ENCODE measurements at places on chromosomes 2 and 18. TPM values are rescaled to one million over a fixed set of nuclear protein-coding genes. Genes with fewer than 3 reads are reported as not detected.

DNA sequence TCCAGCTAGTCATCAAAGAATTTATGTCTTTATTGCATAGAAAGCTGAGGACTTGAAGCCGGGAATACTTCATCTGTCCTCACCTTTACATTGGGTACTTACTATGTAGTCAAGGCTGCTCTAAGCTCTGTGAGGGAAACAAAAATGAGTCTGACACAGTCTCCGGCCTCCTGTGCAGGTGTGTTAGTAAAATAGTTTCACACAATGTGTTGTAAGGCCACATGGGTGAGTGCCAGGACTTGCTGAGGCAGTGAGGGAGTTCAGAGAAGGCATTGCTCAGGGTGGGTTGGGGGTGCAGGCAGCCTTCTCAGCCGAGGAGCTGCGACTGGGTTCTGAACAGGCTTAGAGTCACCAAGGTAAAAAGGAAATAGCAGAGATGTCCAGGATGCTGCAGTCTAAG is 54.5 kb upstream of the SMAD2 start:
- DNase-seq = no peak

DNA sequence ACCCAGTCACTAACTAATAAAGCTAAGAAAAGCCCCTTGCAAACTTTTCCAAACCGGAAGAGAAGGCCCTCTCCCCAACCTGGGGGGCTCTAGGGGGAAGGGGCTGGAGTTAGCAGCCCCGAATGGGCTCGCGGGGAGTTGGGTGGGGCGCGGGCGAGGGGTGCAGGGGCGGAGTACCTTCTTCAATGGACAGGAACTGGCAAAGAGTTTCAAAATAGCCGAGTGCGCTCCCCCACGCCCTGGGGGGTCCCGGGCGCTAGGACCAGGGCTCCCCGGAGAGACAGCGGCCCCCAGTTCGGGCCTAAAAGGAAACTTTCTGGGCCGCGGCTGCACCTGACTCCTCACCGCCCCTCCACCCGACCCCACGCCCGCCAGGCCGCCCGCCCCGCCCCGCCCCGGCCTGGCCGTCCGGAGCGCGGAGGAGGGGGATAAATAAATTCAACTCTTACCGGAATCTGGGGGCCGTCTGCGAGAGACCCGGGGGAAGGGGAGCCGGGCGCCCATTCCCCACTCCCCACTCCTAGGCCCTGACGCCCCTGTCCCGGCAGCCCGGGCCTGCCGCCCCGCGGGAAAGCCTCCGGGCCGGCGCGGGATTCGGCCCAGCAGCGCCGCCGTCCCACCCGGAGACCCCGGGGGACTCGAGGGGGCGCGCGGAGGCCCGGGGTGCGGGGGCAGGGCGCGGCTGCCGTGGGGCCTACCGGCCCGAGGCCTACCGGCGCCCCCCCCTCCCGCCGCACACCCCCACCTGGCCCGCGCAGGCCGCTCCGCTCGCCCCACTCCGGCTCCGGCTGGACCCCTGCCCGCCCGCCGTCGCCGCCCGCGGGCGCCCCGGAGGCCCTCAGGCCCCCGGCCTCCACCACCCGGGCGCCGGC is 868 bp downstream of the INO80D start:
- DNase-seq = peak; percentile 23

GRCh38 chr2:237320801-237321560 is 93.0 kb downstream of the COL6A3 start:
- DNase-seq = no peak

DNA sequence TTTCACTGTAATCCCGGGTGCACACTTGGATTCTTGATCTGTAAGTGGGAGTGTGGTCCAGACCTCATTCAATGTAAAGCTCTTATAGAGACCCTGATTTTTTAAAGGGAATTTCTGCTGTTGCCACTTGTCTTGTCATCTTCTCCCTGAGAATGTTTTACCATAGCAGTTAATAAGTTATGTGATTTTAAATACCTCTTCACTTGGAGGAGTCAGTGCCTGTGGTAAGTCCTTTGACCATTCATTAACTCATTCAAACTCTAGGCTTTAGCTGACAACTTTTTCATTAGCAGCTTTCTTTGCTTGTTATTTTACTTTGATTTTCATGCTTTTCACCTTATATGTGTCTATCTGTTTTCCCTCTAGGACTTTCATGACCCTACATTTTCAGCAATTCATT is 51.3 kb downstream of the FMNL2 start:
- DNase-seq = peak; percentile 48

SERPINB5 gene
- 40.1 TPM for total RNA-seq

SULT1C2 gene
- total RNA-seq = 42.8 TPM
